Activated T-cell treated with anti-CD3 and anti-CD28 coated beads, Interleukin-2, amount 50 U/mL, for 72 hours (primary cell): ENCODE measurements at places on chromosomes 2 and 18. TPM values are rescaled to one million over a fixed set of nuclear protein-coding genes. Genes with fewer than 3 reads are reported as not detected.

DNA sequence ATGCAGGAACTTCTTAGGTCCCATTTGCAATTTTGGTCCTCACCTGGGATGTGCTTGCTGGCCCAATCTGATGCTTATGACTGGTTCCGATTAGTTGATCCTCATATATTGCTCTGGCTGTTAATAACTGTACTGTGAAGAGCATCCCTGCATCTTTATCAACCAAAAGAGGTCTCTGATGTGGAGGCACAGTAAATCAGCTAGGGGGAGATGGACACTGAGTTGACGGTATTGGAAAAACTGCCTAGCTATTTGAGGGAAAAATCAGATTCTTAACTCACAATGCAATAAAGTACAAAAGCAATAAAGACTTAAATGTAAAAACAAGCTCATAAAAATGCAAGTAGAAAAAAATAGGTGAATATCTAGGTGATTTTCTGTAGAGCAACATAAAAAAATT is 188.0 kb upstream of the TCF4 start:
- DNase-seq = no peak

DNA sequence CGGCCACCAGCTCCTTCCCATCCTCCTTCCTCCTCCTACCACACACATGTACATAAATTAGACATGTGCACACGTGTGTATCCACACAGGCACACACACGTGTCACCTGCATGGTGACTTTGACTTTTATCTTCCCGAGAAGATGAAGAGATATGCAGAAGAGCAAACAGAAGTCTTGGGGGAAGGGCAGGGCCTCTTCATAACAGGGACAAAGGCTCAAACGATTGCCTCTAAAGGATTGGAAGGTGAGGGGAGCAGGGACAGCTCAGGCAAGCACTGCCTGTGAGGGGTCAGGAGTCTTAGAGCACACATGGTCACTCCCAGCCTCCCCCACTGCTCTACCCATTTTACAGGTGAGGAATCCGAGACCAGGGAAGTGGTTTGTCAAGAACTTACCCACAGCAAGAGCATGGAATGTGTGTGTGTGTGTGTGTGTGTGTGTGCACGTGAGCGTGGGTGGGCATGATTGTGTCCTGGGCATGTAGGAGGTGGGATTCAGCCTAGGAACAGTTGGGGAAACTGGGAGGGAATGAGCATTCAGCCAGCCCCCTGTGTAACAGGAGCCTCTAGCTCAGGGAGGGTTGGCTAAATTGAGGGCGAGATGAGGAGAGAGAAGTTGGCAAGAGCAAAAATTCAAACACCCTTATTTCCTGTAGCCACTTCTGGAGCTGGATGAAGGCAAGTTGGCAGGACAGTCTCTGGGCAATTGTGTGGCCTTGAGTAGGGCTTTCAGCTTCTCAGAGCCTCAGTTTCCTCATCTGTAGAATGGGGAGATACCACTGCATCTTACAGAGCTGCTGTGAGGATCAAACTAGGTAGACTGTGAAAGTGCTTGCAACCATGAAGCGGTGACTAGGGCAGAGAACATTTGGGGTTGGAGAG is 24.2 kb downstream of the CIB4 start:
- DNase-seq = no peak

DNA sequence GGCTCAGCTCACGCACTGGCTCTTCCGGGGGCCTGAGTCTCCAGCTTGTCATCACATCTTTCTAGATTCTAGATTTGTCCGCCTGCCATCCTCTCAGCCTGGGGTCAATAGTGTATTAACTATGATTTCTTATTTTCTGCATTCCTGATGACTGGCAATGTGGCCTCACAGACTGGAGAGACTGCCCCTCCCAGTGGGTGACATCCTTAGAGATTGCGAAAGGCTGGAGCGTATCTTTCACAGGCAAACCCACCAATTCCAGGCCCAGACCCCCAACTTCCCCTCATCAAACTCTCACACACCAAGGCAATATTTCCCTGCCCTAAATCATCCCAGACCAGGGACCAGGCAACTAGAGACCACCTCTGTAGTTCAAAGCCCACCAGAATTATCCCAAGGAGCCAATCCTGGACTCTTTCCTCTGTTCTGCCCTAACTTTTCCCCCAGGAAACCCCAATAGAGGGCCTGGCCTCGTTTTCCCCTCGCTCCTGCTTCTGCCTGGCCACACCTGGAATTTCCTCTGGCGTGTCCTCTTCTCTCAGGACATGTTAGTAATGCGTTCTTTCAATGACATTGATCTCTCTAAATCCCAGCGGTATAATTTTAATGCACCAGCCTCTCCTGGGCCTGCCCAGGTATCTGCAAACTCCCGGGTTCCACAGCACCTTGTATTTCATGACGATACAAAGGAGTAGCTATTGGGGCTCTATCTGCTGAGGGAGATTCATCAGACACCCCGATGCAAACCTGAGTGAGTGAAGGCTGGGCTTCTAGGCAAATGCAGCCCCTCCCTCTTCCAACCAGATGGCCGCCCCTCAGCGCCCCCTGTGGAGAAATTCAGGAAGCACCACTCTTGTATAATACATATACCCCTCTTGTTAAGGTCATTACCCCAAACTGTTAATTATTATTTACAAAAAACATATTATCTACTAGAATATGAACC is 2.4 kb upstream of the KCNF1 start:
- no peak for DNase-seq

The NCL gene
- total RNA-seq = 501 TPM

The IL1F10 gene
- total RNA-seq = not detected

The FMNL2 gene
- 3.5 TPM for total RNA-seq

DNA sequence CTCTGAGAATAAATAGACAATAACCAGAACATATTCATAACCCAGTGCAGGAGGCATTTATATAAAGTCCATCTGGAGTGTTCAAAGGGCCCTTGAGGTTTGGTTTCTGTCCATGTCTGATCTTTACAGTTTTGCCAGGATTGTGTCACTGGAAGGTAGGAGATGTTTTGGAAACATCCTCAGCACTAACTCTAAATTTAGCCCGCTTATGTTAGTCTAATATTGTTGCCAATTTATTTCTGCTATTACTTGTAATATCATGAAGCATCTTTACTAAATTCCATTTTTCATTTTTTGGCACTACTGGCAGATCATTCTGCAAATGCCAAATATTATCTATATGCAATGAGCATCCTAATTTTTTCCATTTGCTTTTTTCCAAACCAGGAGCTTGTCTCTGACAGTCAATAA is 22.4 kb upstream of the REV1 start:
- DNase-seq = no peak

- no peak for DNase-seq
Measured at GRCh38 chr18:6951336-6952090, 166.1 kb downstream of the LAMA1 start.

DNA sequence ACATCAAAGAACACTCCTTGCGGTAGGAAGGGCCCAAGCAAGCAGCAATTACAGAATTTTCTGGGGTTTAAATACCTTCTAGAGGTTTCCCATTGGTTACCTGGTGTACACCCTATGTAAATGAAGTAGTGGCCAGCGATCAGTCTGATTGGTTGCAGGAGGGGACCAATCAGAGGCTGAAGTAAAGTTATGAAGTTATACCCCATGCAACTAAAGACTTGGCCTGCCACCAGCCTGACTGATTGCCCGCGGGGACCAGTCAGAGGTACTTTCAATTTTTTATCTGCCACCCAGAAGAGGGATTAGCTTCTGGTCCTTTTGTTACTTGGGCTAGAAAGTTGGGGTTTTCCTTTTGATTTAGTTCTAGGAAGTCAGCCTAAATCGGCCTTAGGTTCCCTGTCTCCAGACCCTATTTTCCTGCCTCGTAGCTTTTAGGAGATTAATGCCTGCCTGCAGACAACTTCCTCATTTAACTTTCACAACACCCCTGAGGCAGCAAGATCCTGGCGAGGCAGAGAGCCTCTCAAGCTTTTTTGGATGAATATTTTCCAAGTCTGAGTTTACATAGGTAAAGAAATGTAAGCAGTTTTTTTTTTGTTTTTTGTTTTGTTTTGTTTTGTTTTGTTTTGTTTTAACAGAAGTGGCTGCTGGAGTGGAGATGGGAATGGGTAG is 1.5 kb upstream of the DGUOK start:
- DNase-seq = no peak

The SP140 gene
- 102 TPM for total RNA-seq

- DNase-seq = no peak
Measured at GRCh38 chr2:11701751-11702301, 31.8 kb upstream of the NTSR2 start.

DNA sequence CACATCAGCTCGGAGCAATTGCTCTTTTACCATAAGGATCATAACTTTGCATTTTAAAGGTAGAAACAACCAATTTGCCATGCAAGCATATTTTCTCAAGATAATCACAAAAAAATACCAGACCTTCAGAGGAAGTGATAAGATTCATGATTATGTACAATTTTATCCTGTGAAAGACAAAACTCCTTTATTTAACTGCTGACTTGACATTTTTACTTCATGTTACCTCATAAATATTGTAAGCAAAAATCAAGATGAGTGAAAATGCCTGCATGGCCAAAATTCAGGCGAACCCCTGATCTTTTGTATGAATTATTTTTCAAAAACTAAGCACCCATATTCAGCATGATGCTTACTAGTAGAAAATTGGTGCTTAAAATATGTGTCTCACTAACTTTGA is 246.4 kb downstream of the CD226 start:
- no peak for DNase-seq

- DNase-seq = no peak
Measured at GRCh38 chr2:241996100-241996499, 126.6 kb downstream of the RTP5 start.

The CHST10 gene
- total RNA-seq = 7.5 TPM

- no peak for DNase-seq
Measured at GRCh38 chr18:9804517-9805104, 81.2 kb upstream of the TXNDC2 start.

The TLX2 gene
- 2.4 TPM for total RNA-seq

- DNase-seq = no peak
Measured at GRCh38 chr2:236960531-236960930, 125.2 kb upstream of the COPS8 start.

DNA sequence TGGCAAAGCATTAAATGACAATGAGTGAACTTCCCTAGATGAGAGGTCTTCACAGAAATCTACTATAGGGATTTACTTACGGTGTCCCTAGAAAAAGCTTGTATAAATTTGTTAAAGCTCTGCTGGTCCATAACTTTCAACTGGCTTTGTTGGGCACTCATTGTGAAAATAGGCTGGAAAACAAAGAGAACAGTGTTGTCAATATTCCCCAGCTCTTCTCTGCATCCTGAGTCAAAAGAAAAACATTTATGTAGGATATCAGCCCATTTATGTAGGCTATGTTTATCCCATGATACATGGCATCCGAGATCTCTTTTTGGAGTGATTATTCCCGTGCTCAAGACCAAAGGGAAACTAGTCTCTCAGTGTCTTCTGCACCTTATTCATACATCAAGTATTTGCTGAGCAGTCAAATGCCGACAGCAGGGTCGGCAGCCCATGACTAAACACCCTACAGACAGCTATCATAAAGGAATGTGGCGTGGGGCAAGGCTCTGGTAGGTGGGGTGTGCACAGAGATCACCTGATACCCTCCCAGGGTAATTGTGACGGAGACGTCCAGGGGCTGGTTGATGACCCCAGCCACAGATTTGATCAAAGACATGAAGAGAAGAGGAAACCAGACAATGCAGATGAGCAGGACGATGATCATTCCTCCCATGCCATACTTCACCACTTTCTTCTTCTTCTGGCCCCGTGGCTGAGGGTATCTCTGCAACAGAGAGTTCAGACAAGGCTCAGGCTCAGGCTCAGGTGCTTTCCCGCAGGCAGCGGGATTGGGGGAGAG is 155.9 kb downstream of the NAPG start:
- DNase-seq = no peak

GRCh38 chr2:9178904-9179571 is 27.6 kb upstream of the ASAP2 start:
- no peak for DNase-seq

The DNAJC5G gene
- total RNA-seq = 0.31 TPM

The TUBA3E gene
- not detected for total RNA-seq

The OTOS gene
- not detected for total RNA-seq

GRCh38 chr2:25966531-25967270 is 15.6 kb downstream of the KIF3C start:
- no peak for DNase-seq

The DCAF17 gene
- total RNA-seq = 21.9 TPM

DNA sequence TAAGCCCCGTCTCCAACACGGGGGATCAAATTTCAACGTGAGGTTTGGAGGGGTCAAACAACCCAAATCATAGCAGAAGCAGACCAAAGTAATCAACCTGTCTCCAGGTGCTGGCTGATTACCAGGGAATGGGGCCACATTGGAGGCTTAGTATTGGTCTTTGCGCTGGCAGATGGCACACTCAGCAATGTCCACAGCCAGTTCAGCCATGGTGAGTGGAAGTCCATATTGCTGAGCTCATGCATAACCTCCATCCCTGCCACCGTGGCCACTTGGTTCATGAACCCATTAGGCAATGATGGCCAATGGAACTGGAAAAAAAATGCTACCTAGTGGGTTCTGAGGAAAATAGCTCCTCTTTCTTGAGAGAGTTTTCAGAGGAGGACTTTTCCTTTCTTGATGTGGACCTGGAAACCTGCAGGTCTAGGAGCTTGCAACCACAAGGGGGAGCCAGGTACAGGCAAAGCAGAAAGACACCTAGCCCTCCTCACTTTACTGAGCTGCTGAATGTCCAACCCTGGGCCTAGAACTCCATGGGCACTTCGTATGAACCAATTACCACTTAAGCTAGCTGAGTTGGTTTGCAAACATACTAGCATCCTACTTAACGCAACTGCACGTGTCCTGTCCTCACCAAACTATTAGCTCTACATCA is 128.0 kb upstream of the GYPC start:
- peak; percentile 72 for DNase-seq

DNA sequence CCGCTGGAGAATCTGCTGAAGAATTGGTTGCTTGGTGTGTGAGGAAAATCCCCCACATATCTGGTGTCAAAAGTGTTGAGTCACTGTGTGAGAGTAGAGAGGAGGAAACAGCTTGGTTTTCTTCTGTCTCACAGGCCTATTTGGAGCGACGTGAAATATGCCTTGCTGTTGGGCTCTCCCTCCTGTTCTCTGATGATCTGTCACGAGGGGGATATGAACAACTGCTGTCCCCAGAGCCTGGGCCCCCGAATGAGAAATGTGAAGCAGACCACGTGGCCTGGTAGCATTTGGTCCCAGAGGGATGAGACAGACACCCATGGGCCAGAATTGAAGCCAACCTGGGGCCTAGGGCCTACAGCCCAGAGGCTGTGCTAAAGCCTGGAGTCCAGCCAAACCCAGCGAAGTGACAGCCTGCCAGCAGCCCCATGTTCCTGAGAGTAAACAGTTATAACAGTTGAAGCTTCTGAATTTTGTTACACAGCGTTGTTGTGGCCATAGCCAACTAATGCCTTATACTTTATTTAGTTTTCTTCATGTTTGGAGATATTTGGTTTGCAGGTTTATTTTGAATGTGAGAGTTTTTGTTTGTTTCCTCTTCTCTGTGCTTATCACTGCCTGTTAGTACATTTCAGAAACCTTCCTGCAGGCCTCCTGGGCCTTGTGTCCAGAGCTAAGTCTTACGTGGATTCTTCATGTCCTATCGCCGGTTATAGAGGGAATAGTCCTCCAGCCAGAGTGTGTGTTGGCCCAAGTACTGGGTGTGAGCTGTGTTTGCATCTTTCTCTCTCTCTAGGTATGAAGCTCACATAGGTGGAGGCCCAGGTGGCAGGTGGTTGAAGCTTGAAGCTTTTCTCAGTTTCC is 18.7 kb upstream of the COLEC12 start:
- DNase-seq = no peak
